ENCODE measurements at places on chromosomes 1 and 21.

DNA sequence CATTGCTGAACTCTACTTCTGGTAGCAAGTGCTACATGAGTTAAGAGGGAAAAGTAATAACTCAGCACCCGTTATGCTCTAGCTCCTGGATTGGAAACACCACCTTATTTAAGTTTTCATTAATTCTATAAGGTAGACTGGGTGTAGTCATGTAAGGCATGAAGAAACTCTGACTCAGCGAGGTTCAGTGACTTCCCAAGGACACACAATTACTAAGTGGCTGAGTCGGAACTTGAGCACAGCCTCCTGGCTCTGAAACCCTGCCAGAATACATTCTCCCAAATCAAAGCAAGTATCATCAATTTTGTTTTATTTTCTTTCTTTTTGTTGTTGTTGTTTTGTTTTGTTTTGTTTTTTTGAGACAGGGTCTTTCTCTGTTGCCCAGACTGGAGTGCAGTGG lies 29.1 kb upstream of the SCCPDH start:
- DNase-seq, result no peak

- DNase-seq, result no peak
Observed at GRCh38 chr21:44947930-44948331, 8.1 kb downstream of the SLX9 start.

- DNase-seq, result no peak
Observed at GRCh38 chr1:11522400-11523235, 43.7 kb downstream of the DISP3 start.

DNA sequence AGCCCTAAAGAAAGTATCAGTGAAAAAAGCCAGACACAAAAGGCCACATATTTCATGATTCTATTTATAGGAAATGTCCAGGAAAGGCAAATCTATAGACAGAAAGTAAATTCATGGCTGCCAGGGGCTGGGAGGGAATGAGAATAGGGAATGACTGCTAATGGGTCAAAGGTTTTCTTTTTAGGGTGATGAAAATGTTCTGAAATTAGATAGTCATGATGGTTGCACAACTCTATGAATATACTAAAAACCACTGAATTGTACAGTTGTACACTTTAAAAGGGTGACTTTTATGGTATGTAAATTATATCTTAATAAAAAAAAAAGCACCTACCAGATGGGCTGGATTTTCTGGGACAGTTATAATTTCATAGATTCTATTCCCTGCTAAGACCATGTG lies 114.8 kb downstream of the CNIH3 start:
- no peak for DNase-seq

GRCh38 chr1:152543820-152544219 lies 22.8 kb downstream of the LCE3E start:
- no peak for DNase-seq

- DNase-seq, result no peak
Observed at GRCh38 chr1:207202480-207202879, 98.4 kb downstream of the C4BPA start.

DNA sequence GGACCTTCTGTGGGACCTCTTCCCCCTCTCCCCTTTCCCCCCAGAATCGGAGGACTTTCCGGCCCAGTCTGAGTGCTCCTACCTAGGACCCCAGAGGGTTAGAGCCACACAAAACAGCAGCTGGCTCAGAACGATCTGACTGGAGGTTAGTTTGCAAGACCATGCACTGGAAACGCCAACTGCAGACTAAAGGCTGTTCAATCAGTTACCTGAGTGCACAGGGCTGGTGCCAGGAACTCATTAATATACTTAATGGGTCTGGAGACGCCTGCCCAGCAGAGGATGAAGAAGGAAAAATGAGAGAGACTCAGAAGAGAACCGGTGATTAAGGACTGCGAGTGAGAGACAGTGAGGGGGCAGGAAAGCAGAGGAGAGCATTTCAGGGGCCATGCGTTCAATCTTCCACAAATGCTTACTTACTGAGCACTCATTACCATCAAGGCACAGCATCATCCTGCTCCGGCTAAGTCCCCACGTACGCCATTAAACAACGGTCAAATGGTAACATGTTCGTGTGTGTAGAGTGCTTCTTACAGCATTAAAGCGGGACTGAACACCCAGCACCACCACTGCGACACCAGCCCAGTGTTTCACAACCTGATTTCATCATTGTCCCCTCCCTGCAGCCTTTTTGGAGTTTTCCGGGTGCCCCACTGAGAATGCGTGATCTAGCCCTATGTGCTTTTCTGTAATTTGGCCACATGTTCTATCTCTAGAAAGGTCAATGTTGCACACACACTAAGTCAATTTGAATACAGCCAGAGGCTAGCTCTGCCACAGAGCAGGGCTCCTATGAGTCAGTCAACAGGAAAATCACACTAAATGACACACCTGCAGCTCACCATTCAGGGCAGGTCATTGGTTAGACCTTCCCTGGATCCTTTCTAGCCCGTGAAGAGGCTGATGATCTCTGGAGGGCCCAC lies 7.6 kb downstream of the ENO1 start:
- peak; percentile 15 for DNase-seq

DNA sequence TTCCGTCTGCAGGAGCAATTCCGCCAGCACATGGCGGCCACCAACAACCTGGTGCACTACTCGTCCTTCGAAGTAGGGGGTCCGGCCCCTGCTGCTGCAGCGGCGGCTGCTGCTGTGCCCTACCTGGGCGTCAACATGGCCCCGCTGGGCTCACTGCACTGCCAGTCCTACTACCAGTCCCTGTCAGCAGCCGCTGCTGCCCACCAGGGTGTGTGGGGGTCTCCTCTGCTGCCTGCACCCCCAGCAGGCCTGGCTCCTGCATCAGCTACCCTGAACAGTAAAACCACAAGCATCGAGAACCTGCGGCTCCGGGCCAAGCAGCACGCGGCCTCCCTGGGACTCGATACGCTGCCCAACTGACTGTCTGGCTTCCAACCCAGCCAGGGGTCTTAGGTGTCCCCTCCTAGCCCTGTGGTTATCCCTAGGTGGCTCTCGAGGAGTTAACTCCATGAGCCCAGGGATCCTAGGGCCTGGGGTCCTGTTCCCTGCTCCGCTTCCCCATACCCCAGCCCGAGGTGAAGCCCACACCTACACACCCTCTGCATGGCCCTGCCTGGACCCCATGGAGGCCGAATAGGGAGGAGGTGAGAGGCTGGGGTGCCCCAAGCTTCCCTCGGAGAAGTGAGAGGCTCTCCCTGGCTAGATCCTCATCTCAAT lies 22.6 kb downstream of the DMBX1 start:
- DNase-seq, result no peak

DNA sequence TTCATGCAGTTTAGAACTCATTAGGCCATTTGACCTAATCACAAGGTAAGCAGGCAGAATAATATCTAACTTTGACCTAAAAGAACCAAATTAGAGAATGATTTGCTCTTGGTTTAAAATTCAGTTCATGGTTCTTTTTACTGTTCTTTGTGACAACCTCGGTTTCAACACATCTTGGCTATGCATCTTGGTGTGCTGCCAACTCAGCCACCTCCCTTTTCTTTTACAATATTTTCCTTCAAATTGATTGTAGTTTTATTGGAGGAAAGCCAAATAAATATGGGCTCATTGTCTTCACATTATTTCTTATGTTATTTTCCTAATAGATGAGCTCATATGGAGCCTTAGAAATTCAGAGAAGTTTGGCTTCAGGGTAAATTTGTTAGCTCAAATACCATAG lies 338.3 kb downstream of the SIPA1L2 start:
- no peak for DNase-seq

All from CD4-positive, alpha-beta T cell treated with Interferon alpha-2 for 1 hour (primary cell).